ENCODE measurements at places on chromosomes 5 and 9. TPM values are rescaled to one million over a fixed set of nuclear protein-coding genes. Genes with fewer than 3 reads are reported as not detected.
A peak's percentile ranks its signal among the peaks of the same experiment; 100 is the strongest.

DNA sequence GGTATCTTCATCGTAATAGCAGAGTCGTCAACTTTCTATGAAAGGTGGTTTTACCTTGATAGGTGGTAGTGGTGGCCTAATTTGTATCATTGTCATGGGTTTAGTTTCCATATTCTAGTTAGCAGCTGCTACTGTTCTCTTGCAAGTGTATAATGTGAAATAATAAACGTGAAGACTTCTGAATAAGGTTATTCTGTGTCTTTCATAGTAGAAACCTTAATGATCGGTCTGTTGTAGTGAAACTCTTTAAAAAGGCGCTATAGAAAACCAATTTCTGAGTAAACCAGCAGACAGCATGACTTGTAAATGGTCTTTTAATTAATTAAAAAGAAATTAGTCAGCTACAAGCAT is 1.6 kb downstream of the SET start:
- DNase-seq: no peak

DNA sequence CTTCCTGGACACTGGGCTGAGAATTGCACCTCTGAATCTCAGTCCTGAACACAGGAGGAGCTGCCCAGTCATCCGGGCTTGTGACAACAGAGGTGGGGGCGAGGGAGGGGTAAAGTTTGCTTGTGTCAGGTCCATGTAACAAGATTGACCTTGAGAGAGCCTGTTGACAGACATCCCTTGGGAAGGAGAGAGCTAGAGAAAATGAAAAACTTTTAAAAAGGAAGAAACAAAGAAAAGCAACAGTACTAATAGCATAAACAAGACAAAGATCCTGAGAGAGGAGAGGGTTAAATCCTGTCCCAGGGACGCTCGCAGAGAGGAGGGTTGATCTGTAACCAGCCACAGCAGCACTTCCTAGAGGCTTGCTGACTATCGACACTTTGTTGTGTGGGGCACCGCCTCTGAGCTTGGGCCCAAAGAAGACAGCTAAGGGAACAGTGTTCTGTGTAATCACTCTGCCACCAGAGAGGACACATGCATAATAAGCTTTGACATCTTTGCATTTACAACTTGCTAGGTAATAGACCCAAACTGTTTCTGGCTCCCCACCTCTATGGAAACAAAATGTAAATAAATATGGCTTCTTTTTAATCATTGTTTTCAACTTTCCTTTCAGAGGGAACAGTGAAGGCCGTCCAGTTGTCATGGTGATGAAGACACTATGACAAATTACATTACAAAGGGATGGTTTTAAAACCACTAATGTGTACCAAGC is 363.7 kb downstream of the CSNK1G3 start:
- no peak for DNase-seq

- no peak for DNase-seq
Observed at GRCh38 chr5:56212130-56212879, 20.8 kb downstream of the ANKRD55 start.

The IL7R gene
- total RNA-seq: 10.4 TPM

- no peak for DNase-seq
Observed at GRCh38 chr9:108746864-108747263, 108.9 kb downstream of the ACTL7B start.

- DNase-seq: no peak
Observed at GRCh38 chr9:138044485-138045383, 167.2 kb downstream of the CACNA1B start.

DNA sequence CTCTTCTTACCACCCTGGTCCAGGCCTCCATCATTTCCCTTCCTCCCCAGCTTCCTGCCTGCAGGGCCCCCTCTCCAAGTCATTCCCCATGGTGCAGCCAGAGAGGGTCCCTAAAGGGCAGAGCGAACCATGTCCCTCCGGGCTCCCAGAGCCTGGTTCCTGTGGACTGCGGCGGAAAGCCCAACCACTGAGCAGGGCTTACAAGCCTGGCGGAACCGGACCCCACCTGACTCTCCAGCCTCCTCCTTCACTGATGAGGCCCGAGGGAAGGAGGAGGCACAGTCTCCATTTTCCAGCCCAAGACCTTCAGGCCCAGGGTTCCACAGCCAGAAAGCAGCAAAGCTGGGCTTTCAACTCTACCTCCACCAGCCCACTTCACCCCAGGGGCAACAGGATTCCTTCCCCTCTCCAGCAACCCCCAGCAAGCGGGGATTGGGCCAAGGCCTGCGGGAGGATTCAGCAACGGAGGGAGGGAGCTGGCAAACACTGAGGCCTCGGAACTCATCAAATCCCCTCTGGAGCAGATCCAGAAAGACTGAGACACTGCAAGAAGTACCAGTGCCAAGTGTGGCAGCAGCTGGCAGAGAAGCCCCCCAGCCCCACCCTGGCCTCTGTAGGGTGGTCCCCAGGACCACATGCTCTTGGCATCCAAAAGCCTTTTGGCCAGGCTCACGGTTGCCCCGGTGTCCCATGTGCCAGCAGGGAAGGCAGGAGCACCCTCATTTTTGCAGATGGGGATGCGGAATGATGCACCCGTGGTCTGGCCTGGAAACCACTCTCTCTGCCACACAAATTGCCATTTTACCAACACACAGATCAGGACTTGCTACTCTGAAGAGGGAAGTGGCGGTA is 3.1 kb downstream of the FAM163B start:
- DNase-seq: no peak

- no peak for DNase-seq
Observed at GRCh38 chr9:21141427-21141882, at the start of gene IFNW1. Gene IFNW1, minus strand, starts transcription at chr9:21141832. Its CDS starts 262 bp downstream, at chr9:21141570.

DNA sequence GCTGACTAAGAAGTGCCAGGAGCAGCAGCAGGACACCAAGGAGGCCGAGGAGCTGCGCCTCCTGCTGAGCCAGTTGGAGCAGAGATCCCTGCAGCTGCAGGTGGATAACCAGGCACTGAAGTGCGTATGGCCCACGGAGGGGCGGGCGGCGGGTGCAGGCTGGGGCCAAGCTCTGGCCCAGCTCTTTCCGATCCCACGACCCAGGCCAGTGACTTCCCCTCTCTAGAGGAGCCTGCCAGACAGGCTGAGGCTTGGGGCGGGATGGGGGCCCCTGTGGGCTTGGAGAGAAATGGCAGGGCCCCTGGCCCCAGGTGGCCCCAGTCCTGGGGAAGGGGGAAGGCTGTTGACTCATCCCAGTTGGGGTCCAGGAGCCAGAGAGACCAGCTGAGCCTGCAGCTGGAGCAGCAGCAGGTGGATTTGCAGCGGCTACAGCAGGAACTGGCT is 3.6 kb downstream of the PTRH1 start:
- no peak for DNase-seq

The F12 gene
- 7.0 TPM for total RNA-seq

DNA sequence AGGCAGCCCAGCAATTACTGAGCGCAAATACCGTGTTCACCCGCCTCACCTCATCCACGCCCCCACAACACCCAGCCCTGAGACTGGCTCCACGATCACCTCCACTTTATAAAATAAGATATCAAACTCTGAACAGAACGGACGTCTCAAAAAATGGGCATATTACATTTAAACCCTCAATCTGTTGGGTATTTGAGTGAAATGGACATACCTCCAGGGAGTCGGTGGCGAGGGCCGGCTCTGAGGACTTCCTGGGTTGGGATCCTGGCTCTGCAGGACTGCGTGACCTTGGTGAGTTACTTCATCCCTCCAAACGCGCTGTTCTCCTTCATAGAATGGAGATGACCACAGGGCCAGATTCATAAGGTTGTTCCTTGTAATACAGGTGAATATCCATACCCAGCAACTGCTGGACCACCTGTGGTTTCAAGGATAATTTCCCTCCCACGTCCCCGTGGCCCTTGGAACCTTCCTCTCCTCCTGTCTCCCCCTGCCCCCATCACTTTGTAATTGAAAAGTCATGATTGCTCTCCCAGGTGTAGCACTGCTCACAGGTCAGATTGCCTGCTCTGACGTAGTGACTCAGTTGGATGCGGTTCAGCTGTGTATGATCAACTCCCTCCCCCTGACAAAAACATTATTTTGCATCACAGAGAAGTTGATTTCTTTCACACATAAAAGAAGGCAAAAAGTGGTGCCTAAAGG is 135.6 kb downstream of the KCNIP1 start:
- no peak for DNase-seq

- DNase-seq: no peak
Observed at GRCh38 chr9:95102001-95102433, 215.5 kb downstream of the FANCC start.

The IL17B gene
- total RNA-seq: not detected

- DNase-seq: no peak
Observed at GRCh38 chr9:20511686-20512085, 110.6 kb downstream of the MLLT3 start.

DNA sequence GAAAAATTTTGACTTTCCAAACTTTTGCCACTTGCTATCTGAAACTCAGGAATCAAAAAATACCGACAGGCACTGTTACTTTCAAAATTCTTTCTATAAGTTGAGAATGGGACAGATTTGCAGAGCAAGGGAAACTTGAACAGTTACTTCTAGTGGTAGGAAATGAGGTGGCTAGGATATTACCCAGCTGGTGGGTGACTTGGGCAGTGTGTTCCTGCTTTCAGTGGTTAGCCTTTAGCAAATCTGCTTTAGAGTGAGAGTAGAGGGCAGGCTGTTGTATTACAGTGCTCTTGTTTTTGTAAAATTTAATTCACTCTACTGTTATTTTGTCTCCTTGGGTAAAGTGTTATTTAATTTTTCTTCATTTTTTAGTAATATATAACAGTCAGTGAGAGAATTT is 40.2 kb upstream of the ROPN1L start:
- no peak for DNase-seq

The RORB gene
- total RNA-seq: 0.66 TPM

GRCh38 chr9:130680836-130681768 is 12.5 kb upstream of the EXOSC2 start:
- DNase-seq: peak; percentile 75

The TTC39B gene
- total RNA-seq: 48.0 TPM

The SPATA31C1 gene
- not detected for total RNA-seq

GRCh38 chr9:133347515-133347984 is 381 bp downstream of the MED22 start:
- peak; percentile 48 for DNase-seq

GRCh38 chr5:65197531-65198455 is 283.9 kb downstream of the ADAMTS6 start:
- no peak for DNase-seq

DNA sequence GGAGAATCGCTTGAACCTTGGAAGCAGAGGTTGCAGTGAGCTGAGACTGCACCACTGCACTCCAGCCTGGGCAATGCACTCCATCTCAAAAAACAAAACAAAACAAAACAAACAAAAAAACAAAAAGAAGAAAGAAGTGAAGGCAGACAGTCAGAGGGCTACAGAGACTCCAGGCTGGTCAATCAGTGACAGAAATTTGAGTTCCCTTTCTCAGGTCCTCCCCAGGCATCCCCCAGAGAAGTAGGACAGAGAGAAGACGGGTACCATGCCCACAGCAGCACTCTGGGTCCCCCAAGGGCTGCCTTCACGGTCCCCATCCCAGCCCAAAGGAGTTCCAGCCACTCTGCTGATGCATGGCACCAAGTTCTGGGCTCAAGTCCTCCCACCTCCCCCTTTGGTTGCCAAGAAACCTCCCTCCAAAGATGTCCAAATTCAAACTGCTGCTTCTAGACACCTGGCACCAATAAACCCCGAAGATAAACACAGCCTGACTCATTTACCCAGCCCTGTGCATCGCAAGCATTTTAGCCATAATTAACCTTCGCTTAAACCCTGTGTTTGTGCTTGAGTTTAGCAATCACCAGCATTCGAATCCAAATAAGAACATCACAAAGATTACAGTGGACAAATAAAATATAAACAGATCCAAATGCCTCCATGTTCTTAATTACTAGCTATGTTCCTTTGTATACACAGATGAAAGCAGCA is 24.0 kb downstream of the SEMA4D start:
- no peak for DNase-seq

GRCh38 chr5:173762930-173763329 is 125.2 kb upstream of the CPEB4 start:
- no peak for DNase-seq

DNA sequence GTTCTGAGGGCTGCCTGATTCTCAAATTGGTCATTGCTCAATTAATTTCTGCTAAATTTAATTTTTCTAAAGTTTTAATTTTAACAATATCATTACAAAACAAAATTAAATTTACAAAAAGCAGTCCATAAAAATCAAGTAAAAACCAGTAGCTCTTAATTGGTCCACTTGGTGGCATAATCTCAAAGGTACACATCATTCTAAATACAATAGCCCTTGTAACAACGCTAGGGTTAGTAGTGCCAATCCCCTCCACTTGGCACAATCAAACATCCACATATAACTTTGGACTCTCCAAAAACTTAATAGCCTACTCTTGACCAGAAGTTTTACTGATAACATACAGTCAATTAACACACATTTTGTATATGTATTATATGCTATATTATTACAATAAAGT is 1.9 kb upstream of the NDUFB6 start:
- no peak for DNase-seq

The TMEM232 gene
- total RNA-seq: 3.9 TPM

The CHSY3 gene
- 0.52 TPM for total RNA-seq

DNA sequence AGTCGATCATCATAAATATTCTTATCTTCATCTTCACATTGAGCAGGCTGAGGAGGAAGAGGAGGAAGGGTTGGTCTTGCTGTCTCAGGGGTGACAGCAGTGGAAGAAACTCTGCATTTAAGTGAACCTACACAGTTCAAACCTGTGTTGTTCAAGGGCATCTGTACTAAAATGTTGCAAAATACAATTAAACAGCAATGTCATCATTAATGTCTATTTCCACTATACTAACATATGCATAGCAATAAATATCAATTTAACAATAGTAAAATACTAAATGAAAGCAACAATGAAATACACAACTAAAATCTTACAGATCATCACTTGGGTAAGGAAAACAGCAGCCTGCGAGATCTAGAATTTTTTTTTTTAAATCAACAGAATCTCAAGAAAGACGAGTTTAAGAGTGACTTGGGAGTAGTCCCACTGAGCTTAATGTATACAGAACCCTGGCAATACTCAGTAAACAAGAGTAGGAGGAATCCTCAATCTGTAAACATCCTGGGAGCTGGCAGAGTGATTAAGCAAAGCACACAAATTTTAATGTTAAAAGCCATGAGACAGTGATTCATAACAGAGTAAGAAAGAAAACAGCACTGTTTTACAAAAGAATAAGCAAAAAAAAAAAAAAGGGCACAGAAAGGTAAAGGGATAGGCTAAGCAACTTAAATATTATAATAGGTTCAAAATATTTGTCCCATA is 10.0 kb downstream of the HOMER1 start:
- no peak for DNase-seq

DNA sequence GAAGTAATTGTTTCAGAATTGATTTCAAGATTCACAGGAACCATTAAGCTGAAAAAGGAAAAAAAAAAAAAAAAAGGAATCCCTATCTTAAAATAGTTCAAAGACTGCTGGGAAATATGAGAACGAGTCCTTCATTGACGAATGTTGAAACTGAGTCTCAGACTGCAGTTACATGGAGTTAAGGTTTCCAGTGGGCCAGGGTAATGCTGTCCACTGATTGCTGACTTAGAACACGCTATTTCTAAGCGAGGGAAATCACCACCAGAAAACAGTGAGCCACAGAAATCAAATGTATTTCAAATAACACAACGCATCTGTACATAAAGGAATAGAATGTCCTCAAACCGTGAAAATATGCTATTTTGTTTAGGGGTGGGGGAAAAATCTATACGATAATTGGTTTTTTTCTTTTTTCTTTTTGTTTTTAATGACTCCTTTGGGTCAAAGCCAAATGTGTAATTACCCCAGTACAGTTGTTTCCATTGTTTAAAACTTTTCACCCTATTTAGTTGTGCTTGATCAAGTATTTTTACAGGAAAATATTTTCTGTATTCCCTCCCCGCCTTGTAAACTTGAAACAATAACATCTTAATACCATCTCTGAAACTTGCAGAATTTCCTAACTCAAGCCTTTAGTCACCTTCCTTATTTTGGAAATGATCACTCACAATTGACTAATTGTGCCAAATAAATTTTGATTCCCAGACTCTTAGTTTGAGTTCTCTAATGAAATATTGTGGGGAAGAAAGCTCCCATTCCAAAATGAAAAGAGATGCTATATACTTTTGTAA is 208.3 kb downstream of the MCTP1 start:
- DNase-seq: no peak

The EDIL3 gene
- 39.8 TPM for total RNA-seq
